ENCODE measurements at places on chromosomes 2 and 18.

- no peak for DNase-seq
Measured at GRCh38 chr2:23480957-23481797, 96.2 kb downstream of the KLHL29 start.

GRCh38 chr2:13578547-13578946, 861.8 kb downstream of the TRIB2 start:
- DNase-seq, result no peak

DNA sequence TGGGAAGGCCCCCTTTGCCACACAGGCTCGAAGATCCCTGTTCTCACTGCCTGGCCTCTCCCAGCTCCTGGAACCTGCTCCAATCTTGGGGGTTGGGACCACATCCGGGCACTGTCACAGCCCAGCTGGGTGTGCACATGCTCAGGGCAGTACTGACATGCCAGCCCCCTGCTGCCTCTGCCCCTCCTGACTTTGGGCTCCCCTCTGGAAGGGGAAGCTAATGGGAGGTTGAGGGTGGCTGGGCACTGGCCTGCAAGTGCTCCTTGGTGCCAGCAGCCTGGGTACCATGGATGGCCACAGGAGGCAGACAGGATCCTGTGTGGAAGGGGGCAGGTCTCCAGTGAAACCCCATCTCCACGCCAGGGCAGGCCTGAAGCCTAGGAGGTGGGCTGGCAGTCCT, 126.1 kb upstream of the NOL4 start:
- DNase-seq, result no peak

DNA sequence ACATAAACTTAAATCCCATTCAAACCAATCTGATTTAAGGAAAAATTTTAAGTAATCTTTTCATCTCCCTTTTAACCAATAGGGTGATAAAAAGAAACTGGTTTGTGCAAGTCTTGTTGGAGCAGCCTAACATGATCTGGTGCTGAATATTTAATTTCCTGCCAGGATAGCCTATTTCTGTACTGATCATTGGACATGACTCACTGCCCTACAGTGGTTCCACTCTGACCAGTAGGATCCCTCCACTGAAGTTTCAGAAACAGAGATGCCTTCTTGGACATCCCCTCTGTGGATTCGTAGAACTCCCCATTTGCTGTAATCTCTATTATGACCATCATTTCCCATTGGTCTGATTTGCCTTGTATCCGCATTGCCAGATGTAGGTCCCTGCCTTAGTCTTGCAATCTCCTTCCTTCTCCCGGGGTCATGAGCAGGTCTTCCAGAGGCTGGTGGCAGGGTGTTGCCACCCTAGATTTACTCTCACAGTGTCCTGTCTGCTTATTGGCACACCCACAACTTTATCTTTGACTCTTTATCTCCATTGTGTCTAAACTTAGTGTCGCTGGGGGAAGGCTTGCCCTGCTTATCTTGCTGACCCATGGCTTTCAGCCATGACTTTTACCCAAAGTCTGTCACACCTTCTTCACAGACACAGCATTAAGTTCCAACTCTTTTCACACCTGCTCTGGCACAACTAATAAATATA, 12.3 kb upstream of the SETBP1 start:
- DNase-seq, result no peak

- DNase-seq, result no peak
Measured at GRCh38 chr18:59067873-59068272, 71.8 kb upstream of the SEC11C start.

DNA sequence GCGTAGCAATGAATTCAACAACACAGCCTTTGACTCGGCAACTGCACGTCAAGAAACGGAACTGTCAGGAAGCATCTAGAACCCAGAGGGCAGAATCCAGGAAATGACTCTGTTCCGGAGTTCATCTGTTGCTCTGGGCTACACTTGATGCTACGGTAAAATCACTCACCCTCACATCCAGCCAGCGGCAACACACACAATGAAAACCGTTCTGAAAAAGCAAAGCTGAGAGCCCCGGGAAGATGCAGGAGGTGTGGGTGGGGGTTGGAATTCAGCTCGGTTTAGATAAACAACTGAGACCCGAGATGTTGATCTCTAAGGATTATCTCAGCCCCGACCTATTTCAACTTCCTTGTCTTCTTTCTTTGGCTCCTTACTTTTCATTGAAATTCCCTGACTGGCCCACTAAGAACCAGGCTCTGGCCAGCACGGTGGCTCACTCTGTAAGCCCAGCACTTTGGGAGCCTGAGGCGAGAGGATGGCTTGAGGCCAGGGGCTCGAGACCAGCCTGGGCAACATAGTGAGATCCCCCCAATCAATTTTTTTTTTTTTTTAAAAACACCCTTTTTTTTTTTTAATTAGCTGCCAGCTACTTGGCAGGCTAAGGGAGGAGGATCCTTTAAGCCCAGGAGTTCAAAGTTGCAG, 13.3 kb upstream of the RAB17 start:
- no peak for DNase-seq

- no peak for DNase-seq
Measured at GRCh38 chr2:124536591-124536990, 511.5 kb downstream of the CNTNAP5 start.

DNA sequence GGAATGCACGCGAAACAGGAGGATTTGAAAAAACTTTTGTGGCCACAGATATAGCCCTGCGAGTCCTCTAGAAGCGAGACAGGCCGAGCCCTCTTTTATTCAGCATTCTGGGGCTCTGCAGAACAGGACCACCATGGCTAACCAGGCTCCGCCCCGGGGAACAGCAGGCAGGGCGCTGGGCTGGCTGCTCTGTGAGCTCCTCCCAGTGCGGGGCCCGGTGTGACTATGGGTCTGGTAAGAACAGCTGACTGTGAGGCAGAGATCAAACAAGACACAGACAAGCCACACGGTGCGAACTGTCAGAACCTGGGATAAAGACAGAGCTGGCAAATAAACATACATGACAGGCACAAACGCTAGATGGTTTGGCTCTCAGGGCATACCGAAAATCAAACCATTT, 15.5 kb downstream of the PXDN start:
- no peak for DNase-seq

DNA sequence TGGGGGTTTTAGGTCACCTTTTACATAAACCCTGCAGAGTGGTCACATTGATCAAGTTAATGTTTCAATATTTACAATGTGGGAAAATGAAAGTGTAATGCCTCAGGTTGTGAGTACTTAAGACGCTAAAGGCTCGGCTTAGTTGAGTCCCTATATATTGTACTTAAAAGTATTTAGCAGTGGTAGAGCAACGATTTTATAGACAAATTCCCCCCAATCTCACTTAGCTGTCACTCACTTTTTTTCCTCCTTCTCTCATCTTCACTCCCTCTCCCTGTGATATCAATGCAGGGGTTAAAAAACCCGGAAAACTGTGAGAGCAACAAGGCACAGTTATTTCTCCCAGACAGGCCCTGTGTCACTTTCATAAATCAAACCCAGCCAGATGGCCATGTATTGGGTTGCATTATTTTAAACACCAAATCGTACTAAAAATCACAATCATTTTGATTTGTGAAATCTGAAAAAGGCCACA, 5.4 kb downstream of the POU3F3 start:
- no peak for DNase-seq

GRCh38 chr18:36415171-36415570, 117.7 kb downstream of the FHOD3 start:
- DNase-seq, result no peak

GRCh38 chr2:68970566-68971265, 3.7 kb upstream of the GKN1 start:
- DNase-seq, result no peak

DNA sequence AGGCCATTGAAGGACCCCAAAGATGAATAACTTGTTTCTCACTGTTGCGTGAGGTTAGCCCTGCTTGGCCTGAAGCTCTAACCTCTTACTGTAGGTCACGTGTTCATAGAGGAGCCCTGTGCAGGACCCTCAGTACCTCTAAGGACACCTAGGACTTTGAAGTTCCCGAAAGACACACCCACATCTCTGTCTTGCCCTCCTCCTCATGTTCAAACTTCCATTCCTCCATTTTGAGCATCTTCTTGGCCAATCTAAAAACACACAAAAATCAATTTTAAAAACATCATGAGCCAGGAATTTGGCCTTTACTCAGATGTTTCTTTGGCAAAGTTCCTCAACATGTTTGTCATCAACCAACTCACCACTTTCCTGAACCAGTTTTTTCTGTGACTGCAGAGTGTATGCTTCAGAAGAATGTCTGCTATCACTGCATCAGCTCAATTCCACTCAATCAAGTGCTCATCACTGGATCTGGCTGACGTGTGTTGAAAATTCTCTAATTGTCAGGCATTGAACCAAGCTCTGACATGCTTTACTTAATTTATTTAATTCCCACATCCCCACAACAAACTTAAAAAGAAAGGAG, 101.6 kb downstream of the AP1S3 start:
- peak; percentile 81 for DNase-seq

DNA sequence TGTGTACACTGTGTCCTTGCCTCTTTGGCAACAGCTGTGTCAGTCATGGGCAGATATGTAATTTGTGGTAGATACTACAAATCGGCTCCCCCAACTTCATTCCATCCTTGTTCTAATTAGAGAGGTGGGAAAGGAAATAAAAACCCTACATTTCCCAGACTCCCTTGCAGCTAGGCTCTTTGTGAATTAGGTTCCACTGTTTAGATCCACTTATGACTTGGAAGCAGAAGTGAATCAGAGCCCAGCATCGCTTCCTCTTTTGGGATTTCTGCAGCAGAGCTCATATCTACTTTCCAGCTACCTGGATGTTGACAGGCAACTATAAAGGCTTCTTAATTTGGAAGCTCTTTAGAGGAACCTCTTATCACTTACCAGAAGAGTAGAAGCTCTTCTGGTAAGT, 34.1 kb upstream of the NARS1 start:
- DNase-seq, result no peak

Measured in amniotic stem cell (primary cell).